Motor neuron (in vitro differentiated cells): ENCODE measurements at places on chromosomes 2 and 18. TPM values are rescaled to one million over a fixed set of nuclear protein-coding genes. Genes with fewer than 3 reads are reported as not detected.

The NT5DC4 gene
- 0.09 TPM in 1 of 2 replicates, not detected in the other for total RNA-seq

The SDC1 gene
- total RNA-seq = 1.3 and 1.7 TPM in 2 replicates

The KLHL29 gene
- total RNA-seq = 5.3 and 5.7 TPM in 2 replicates

The PPM1B gene
- 34.5 and 38.7 TPM in 2 replicates for total RNA-seq

The BCL11A gene
- 0.66 and 0.92 TPM in 2 replicates for total RNA-seq

The CIAO1 gene
- 75.2 and 81.8 TPM in 2 replicates for total RNA-seq

The KRTCAP3 gene
- 2.5 and 3.0 TPM in 2 replicates for total RNA-seq
